ENCODE measurements at places on chromosomes 11 and 22.

DNA sequence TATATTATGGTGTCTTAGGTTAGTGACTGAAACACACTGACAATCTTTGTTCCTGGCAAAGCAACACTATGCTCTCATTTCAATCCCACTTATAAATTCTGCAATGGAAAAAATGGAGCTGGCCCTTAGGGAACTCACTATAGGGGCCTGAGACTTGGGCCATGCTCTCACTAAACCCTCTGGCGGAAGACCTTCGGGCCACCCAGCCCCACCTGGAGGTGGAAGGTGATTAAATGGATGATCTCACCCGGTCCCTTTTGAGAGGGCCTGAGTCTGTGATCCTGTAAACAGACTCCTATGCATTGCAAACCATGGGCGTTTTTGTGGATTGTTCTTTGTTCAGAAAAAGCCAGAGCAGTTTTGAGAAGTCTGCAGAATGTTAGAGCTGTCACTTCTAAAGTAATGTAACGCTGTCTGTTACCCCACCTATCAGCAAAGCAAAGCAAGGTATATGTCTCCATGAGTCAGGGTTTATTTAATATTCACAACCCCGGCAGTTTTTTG, 17.0 kb upstream of the CDON start:
- DNase-seq, result no peak

GRCh38 chr11:47981667-47982404, 1.5 kb downstream of the PTPRJ start:
- no peak for DNase-seq

DNA sequence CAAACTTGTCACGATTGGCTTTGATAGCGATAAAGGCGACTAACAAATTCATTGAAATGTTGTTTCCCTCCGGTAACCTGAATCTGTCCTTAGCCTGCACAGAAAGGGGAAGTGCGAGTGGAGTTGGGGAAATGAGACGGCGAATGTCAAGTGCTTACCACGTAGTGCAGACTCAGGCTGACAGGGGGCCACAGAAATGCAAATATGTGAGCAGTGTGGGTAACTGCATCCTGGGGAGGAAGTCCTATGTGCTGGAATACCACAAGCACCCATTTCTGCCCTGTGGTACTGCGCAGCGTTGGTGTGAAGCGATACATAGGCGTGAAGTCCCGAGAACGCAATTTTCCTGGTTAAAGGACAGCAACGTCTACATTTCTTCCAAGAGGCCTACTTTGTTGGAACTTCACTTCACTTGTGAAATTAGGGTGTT, 869 bp upstream of the EIF4ENIF1 start:
- DNase-seq, result no peak

DNA sequence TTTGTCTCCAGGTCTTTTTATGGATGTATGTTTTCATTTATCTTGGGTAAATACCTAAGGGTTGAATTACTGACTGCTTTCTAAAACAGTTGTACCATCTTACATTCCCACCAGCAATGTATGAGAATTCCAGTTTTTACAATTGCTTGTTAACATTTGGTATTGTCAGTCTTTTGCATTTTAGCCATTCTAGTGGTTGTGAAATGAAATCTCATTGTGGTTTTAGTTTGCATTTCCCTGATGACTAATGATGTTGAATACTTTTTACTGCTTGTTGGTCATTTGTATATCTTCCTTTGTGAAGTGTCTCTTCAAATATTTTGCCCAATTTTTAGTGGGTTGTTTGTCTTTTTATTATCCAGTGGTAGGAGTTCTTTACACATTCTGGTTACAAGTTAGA, 92.8 kb downstream of the ARFGAP2 start:
- DNase-seq, result no peak

- no peak for DNase-seq
Measured at GRCh38 chr22:25357132-25357455, 137.7 kb downstream of the CRYBB2 start.
